ENCODE measurements at places on chromosomes 1 and 21.

- no peak for DNase-seq
Observed at GRCh38 chr1:172851077-172851476, 192.2 kb downstream of the FASLG start.

DNA sequence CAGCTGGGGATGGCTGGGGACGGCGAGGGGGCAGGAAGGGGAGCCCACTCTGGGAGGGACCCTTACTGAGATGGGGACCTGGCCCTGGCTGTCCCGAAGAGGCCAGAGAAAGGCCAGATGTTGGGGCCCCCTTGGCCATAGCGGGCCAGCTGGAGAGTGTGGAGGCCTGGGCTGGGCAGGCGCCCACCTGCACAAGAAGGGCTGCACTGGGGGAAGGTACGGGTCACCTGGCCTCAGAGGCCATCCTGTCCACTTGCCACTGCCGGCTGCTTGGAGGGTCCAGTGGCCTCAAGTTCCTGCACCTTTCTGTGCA lies 5.0 kb upstream of the PLCH2 start:
- DNase-seq, result no peak

- no peak for DNase-seq
Observed at GRCh38 chr1:92975551-92976232, 14.4 kb upstream of the DIPK1A start.

GRCh38 chr1:222373216-222373615 lies 174.7 kb downstream of the HHIPL2 start:
- no peak for DNase-seq

GRCh38 chr1:213914392-213914791 lies 73.4 kb upstream of the PROX1 start:
- DNase-seq, result no peak

- DNase-seq, result no peak
Observed at GRCh38 chr1:229842302-229843255, 216.5 kb downstream of the URB2 start.

DNA sequence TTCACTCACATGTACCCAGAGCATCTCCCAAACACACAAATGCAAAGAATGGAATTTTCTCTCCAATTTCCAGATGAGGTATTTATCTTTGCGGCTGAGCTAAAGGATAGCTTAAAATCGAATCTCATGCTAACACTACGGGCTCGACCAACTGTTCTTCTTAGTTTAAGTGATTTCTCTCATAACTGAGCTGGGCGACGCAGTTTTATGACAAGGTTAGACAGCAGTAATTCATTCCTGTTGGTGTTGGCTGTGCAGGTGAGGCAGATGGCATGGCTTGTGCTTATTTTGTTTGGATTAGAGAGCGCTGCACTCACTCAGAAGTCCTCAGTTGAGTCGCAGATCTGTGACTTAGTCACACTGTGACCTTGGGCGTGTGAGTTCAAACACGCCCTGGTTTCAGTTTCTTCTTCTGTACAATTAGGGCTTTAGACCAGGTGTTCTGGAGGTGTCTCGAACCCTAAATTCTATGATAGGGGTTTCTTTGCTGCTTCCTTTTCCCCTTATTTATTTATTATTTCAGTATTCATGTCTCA lies 41.5 kb upstream of the MRPS6 start:
- no peak for DNase-seq

GRCh38 chr1:3981746-3982505 lies 81.9 kb upstream of the C1orf174 start:
- DNase-seq, result no peak

GRCh38 chr1:154137888-154138287 lies 17.0 kb downstream of the NUP210L start:
- no peak for DNase-seq

- DNase-seq, result no peak
Observed at GRCh38 chr1:63230722-63231121, 91.6 kb upstream of the FOXD3 start.

GRCh38 chr21:37843191-37843590 lies 73.1 kb downstream of the KCNJ6 start:
- DNase-seq, result no peak

DNA sequence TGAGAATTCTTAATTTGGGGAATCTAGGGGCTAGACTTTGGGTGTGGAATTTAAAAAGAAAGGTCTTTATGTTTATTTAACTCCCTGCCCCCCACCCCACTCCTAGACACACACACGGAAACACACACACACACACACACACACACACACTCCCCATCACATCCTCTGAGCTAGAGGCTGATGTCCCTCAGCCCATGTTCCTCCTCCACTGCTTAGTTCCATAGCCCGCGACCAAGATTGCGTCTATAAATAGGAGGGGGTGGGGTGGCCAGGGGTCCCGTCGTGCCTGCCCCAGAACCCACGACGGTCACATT lies 655 bp upstream of the KIRREL1 start:
- no peak for DNase-seq

GRCh38 chr1:91684481-91685196 lies 184.0 kb downstream of the CDC7 start:
- no peak for DNase-seq

DNA sequence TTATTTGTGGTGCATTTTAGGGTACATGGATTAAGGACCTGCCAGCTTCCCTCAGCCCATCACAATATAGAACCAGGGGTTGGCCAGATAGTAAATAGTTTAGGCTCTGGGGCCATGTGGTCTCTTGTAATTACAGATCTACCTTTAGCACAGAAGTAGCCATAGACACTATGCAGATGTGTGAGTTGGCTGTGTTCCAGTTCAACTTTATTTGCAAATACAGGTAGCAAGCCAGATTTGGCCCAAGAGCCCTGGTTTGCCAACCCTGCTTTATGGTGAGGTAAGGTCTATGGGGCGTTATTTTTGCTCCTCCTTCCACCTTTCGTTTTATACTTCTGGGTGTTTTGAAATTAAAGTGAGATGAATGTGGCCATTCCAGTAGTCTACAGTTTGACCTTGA lies 48.7 kb downstream of the MRPS6 start:
- no peak for DNase-seq

DNA sequence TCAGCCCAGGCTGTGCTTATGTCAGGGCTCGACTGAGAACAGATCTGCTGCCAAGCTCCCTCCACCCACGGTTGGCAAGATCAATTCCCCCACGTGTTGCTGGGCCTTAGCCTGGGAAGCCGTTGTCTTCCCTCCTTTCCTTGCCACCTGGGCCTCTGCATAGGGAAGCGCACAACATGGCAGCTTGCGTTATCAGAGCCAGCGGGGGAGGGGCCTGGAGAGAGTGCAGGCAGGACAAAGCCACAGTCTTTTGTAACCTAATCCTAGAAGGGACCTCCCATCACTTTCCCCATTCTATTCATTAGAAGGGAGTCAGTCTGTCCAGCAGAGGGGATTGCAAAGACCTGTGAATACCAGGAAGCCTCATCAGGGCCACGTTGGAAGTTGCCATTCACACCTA lies 17.0 kb upstream of the IGSF21 start:
- DNase-seq, result no peak

DNA sequence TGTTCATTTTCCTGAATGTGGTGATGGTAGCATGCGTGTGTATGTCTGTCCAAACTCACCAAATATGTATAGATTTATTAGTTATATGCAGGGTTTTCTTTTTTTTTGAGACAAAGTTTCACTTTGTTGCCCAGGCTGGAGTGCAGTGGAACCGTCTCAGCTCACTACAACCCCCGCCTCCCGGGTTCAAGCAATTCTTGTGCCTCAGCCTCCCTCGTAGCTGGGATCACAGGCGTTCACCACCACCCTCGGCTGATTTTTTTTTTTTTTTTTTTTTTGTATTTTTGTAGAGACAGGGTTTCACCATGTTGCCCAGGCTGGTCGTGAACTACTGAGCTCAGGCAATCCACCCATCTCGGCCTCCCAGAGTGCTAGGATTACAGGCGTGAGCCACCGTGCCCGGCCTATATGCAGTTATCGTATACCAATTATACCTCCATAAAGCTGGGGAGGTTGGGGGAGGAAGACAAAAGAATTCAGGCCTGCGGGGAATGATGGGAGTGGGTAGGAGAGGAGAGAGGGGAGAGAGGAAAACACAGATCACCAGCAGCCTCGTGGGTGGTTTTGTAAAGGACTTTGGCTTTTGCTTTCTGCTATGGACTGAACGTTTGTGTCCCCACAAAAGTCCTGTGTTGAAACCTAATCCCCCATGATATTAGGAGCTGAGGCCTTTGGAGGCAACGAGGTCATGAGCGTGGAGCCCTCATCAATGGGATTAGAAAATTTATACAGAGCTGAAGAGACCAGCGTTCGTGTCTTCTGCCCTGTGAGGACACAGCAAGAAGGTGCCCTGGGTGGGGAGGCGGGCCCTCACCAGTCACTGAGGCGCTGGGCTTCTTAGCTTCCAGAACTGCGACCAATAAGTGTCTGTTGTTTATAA lies 4.4 kb upstream of the HNRNPU start:
- DNase-seq, result no peak

DNA sequence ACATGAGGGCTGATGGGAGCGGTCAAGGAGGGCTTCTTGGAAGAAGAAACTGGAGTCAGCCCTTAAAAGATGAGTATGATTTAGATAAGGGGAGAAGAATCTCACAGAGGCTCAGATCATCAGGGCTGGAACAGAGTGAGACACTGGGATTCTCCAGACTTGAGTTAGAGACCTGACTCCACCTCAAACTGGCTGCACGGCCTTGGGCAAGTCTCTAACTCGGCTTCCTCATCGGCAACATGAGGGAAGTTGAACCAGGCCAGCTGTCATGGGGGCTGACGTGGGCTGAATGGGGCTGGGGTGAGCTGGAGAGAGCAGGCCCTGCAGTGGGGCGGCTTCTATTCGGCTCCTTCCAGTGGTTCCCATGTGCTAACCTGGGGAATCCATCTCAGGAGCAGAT lies 2.5 kb downstream of the C1QC start:
- DNase-seq, result no peak

DNA sequence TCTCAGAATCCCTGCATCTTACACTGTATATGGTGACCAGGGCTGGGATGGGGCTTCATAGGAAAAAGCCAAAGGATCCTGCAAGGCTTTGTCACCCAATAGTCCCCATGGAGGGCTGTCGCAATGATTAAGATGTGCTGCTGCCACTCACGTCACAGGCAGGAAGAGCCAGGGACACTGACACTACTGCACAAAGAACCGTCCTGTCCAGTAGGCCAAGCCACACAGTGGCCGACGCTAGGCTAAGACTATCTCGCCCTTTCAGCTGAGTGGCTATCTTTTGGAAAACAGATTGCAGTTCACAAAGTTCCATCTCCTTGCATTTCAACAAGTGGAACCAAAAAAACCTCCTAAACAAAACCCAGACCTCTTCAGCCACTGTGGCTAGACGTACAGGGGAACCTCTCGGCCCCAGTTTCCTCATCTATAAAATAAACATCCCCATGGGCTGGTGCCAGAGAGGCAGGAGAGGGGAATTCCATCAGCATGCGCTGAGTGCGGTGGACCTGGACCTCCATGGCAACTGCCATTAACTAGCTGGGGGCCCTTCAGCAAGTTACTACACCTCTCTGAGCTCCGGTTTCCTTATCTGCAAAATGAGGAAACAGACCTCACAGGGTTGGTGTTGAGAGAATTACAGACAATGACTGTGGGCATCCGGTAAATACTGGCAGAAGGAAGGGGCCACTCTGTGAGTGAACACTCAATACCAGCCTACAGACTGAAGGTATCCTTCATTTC lies 8.7 kb downstream of the CAPZB start:
- DNase-seq, result peak; percentile 37

- DNase-seq, result no peak
Observed at GRCh38 chr1:90341516-90341915, 346.6 kb downstream of the ZNF326 start.

GRCh38 chr1:205920159-205920558 lies 23.1 kb downstream of the SLC26A9 start:
- no peak for DNase-seq

- no peak for DNase-seq
Observed at GRCh38 chr1:112509005-112509659, 367 bp downstream of the WNT2B start.

DNA sequence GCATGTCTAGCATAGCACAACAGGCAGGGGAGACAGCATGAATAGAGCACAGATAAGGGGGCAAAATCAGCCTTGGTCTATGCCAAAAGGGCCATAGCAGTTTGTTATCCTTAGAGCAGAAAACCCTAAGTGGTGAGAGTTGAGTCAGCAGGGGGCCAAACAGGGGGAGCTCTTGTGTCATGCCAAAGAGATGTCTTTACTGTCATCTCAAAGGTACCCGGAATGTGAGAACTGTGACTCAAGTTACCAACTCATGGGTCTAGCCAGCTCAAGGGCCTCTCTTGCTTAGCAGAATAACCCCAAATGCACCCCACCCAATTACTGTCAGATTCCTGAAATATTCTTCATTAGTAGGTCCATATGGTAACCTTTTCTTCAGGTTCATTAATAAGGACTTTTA lies 45.9 kb upstream of the NRDC start:
- DNase-seq, result no peak

DNA sequence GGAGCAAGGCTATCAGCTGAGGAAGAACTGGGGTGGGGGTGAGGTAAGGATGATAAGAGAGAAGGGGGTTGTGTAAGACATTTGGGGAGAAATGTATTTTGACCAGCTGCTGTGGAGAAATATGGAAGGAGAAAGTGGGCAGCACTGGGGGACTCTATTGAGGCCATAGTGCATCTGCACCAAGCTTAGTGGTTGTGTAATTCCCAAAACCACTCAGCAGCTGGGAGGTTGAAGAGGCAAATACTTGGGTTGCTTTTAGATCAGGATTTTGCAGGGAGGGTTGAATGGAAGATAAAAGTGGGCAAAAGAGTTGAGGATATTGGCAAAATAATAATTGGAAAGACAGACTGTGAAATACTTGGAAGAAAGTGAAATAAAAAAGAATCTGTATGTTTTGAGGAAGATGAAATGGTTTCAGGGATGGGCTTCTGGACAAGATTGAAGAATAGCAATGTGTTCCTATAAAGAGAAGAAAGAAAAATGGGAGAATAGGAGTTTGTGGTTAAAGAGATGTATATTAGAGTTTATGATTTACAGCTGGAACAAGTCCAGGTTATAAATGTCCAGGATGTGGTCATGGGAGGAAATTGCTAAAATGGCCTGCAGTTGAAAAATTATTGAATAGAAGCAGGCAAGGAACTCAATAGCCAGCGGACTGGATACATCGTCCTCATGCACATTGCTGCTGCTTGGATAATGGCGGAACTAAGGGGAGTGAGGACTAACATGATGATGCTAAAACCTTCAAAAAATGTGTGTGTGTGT lies 162.7 kb downstream of the DNM3 start:
- DNase-seq, result no peak

DNA sequence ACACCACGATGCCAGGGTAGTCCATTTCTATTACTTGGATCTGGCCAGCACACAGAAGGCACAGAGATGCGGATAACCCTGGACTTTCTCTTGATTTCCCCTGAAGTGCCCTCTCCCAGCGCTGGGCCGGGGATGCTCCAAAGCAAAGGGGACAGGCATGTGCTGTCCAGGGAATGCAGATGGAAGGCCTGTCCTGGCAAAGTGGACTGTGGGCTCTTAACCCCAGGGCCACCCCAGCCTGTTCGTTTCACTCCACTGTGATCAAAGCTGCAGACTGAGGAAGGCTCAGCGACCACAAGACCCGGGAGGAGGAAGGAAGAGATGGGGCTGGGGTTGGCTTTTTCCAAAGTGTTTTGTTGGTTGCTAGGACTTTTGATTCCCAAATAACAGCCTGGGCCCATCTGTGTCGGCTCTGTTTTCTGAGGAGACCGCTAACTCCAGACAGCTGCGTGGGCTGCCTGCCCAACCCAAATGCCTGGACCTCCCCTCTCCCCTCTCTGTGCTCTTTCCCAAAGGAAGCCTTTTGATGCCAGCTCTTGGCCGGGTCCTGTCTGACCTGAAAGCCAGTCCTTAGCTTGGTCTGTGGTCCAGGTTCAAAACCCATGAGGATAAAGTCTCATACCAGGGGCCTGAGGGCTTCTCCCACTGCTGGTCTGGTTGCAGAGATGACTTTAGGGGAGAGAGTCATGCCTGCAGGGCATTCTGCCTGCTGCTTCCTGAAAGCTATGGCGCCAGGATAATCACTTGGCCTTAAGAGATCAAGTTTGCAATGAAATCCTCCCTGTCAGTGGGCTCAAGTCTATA lies 119.6 kb upstream of the CD34 start:
- DNase-seq, result no peak
